ENCODE measurements at places on chromosomes 12 and 14. TPM values are rescaled to one million over a fixed set of nuclear protein-coding genes. Genes with fewer than 3 reads are reported as not detected.

GRCh38 chr12:24349051-24349799 is 399.8 kb upstream of the SOX5 start:
- DNase-seq, result no peak

DNA sequence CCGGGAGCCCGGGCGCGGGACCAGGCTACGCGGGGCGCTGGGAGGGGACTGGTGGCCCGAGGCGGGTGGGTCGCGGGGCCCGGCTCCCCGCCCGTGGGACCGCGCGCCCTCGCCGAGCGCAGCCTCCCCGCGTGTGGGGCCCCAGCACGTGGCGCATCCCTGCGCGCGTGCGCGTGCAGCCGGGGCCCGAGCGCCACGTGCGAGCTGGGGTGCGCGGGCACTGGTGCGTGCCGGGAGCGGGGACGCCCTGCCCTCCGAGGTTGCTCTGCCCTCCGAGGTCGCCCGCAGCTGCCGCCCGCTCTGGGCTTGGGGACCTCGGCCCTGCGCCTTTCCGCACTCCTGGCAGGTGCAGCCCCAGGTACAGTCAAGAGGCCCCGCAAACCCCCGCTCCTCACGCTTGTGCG is 365 bp upstream of the CCDC88C start:
- DNase-seq, result peak; percentile 76

DNA sequence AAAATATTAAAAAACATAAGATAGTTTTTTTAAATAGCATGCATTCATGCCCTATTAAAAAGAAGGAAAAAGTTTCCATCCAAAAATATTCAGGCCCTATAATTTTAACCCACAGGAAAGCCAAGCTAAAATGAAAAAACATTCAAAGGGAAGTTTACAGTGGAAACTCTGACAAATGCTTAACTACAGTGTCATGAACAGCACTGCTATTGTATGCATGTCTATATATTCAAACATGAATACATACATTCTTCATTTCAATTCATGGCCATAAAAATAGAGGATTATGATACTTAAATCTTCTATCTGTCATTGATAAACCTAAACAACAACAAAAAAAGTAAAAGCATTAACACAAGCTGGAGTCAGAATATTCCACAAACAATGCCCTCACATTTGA is 67.4 kb downstream of the PPP2R5E start:
- no peak for DNase-seq

DNA sequence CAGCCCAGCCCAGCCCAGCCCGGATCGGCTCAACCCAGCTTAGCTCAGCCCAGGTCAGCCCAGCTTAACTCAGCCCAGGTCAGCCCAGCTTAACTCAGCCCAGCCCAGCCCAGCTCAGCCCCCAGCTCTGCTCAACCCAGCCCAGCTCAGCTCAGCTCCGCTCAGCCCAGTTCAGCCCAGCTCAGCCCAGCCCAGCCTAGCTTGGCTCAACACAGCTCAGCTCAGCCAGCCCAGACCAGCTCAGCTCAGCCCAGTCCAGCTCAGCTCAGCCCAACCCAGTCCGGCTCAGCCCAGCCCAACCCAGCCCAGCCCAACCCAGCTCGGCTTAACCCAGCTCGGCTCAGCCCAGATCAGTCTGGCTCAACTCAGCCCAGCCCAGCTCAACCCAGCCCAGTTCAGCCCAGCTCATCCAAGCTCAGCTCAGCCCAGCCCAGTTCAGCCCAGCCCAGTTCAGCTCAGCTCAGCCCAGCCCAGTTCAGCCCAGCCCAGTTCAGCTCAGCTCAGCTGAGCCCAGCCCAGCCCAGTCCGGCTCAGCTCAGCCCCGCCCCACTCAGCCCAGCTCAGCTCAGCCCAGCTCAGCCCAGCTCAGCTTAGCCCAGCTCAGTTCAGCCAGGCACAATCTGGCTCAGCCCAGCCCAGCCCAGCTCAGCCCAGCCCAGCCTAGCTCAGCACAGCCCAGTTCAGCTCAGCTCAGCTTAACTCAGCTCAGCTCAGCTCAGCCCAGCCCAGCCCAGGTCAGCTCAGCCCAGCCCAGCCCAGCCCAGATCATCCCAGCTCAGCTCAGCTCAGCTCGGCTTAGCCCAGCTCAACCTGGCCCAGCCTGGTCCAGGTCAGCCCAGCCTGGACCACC is 331.7 kb downstream of the TMEM121 start:
- no peak for DNase-seq

VRTN gene
- total RNA-seq, result under 0.01 TPM

Measured in hematopoietic multipotent progenitor cell (in vitro differentiated cells).